ENCODE measurements at places on chromosomes 7 and 10.
A peak's percentile ranks its signal among the peaks of the same experiment; 100 is the strongest.

DNA sequence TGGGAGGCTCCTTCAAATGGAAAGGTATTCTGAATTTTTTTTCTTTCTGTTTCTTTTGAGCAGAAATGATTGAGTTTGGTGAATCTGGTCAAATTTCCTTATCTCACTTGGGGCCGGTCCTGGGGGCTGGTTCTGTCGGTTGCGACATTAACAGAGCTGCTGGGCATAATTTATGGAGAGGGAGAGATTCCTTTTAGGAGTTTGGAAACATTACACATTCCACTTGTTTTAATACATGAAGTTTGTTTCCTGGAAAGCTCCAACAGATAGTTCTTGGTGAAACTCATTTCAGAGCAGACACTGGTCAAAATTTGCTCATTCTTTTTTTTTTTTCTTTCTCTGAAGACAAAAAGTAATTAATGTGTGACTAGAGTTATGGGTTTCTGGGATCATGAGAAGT lies 129.9 kb downstream of the ABCA13 start:
- DNase-seq = no peak

- DNase-seq = peak; percentile 32
Measured at GRCh38 chr10:97701438-97702069, 12.0 kb upstream of the MARVELD1 start.

- no peak for DNase-seq
Measured at GRCh38 chr7:5627745-5628547, 153.5 kb downstream of the RNF216 start.

DNA sequence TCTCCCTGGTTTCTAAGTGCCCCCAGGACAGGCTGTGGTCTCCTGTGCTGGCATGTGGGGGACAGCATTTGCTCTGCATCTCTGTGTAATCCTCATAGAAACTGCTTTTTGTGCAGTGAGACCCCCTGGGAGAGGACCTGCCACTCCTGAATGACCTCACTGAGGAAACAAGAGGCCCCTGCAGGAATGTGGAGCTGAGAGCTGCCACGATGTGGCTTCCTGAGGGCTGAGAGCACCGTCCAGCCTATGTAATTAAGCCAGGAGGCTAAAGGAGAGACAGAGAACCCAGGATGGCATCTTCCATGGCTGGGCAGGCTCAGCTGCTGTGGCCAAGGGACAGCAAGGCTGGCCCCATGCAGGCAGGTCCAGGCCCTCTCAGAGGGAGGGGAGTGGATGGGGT lies 32.3 kb upstream of the ADGRA1 start:
- no peak for DNase-seq
